ENCODE measurements at places on chromosomes 13 and 19.

- no peak for DNase-seq
These were observed 1.7 kb upstream of the ADM5 start for GRCh38 chr19:49687566-49688316.

GRCh38 chr13:30715837-30716236, 19.5 kb upstream of the ALOX5AP start:
- DNase-seq, result no peak

DNA sequence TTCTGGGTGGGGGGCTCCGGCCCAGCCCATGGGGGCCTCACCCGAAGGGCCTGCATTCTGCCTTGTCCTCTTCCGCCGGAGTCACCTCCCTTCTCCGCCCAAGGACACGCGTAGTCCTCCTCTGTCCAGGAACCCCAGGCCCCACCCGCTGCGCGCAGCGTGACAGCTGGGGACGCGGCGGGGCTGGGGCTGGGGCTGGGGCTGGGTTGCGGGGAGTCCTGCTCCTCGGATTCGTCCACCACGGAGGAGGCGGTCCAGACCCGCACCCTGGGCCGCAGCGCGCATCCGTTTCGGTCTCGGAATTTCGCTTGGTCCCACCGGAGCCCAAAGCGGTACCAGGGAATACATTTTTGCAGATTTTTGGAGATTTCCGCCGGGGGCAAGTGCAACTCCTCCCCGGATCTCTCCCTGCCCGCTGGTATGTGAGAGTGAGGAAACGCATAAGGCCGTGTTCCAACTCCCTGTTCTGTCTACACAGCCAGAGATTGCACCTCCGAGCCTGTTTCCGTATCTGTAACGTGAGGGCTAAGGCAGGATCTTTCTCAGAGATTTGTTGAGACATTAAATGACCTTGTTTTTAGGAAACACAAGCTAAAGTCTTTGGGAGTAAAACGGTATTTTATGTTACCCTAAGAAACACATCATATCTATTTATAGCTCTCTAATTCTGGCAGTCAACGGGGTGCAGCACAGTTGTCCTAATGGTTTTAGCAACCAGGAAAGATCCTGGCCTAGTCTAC, at the start of gene COX7A1:
Gene COX7A1 (minus strand): TSS at position 96 of the 740 bp plus-strand sequence. CDS start 40 bp downstream, at position 56.
- DNase-seq, result no peak

DNA sequence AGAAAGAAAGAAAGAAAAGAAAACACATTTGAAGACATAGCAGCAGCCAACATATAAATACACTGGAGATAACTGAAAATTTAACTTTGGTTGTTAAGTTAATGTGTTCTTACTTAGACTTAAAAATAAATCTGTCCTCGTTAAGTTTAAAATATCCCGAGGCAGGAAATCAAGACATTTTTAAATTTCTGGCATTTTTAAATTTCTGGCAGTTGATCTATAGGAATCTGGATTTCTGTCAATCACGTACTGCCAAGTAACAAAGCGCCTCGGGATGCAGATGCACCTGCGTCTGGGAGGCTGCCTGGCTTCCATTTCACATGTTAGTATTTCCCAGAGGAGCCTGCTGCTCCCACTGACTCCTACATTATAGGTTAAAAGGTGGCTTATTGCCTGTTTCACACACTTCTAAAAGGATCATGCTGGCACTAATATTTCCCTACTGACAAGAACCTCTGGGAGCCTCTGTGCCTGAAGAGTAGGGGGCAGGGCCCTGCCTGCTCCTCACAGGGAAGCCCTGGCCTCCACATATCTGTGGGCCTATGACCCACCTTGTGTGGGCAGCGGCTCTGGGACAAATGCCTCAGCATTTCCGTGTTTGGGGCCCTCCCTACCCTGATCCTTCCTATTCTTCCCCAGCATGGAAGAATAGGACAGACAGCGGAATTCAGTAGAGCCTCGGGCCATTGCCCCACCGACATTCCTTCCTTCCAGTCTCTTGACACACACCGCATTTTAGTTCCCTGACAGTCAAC, 62.8 kb upstream of the ATP12A start:
- DNase-seq, result no peak

DNA sequence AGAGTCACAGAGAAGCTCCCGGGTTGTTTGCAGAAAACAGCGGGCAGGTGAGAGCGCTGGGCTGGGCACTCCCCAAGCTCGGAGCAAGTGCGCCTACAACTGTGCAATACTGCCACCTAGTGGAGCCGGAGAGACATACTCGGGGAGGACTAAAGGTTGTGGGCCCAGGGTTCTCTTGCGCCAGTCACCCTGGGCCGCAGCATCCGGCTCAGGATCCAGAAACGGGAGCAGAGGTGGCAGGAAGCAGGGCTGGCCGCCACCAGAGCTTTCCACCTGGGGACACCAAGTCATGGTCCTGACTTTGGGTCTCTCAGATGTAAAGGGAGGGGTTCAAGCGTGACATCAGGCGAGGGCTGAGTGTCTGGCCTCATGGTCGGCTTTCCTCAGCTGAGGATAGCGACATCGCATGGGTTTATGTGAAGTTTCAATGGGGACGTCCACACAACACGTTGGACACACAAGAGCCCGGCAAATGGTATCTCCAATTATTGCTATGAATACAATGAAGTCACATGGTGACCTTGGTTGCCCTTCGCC, 11.2 kb upstream of the KLK4 start:
- DNase-seq, result no peak

DNA sequence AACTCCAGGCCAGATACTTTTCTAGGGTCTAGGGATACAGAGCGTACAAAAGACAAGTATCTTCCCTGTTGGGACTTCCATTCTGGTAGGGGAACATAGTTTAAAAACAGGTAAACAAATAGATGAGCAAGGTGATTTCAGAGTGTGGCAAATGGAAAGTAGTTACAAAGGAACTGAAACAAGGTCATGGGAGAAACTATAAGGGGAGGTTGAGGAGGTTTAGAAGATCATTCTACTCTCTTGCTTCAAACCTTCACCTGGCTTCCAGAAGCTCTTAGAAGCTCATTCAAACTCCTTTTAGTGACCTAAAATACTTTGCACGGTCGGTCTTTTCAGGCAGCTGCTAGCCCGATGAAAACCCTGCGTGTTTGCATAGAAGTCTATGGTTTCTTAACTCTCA, 9.1 kb downstream of the FFAR2 start:
- no peak for DNase-seq

DNA sequence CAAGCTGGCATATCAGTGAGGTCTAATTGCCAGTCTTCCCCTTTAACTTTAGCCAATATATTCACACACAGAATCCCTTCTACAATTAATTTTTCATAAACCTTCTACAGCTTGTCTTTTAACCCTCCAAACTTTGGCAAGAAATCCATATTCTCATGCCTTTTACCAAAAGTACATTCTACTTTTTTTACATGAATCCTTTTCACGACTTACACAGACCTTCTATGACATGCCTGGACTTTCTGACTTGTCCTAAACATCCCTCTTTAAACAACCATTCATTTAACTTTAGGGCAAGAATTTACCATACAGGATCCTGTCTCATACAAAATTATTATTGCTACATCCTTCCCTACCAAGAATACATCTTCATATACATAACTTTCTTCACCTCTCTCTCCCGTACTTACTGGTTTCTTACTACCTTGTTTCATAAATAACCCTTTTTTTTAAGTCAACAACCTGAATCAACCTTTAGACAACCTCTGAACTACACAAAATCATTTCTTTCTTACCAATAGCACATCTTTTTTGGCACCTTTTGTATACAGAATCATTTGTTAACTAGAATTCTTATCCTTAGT, 23.5 kb downstream of the ZNF544 start:
- no peak for DNase-seq

- DNase-seq, result no peak
These were observed 254.2 kb downstream of the ITGBL1 start for GRCh38 chr13:101706651-101707050.

- DNase-seq, result no peak
These were observed 169.4 kb upstream of the CSNK1A1L start for GRCh38 chr13:37274569-37275497.

GRCh38 chr19:455851-456546, 4.8 kb downstream of the SHC2 start:
- DNase-seq, result no peak

DNA sequence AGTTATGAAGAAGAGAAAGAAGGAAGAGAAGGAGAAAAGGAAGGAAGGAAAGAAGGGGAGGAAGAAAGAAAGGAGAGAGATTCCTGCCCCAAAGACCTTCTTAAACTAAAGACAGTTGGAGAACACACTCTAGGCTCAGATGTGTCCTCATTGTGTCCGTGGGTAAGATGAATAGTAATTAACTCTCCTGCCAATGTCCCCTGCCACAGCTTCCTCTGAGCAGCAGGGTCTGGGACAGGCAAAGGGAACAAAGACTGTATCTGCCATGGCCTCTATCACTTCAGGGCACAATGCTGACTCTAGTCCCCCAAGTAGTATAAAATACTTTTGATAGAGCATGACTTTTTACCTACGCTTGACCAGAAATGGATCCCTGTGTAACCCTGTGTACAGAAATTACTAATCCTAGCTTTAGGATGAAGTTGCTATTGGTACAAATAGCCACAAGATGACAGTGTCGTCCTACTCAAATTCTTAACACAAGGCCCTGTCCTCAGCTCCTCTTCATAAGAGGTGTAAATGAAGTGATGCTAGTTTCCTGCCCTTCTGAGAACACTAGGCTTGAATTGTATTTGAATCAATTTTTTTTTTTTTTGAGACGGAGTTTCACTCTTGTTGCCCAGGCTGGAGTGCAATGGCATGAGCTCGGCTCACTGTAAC, 186.2 kb upstream of the GPR12 start:
- DNase-seq, result no peak
